ENCODE measurements at places on chromosomes 16 and 17.
A peak's percentile ranks its signal among the peaks of the same experiment; 100 is the strongest.

DNA sequence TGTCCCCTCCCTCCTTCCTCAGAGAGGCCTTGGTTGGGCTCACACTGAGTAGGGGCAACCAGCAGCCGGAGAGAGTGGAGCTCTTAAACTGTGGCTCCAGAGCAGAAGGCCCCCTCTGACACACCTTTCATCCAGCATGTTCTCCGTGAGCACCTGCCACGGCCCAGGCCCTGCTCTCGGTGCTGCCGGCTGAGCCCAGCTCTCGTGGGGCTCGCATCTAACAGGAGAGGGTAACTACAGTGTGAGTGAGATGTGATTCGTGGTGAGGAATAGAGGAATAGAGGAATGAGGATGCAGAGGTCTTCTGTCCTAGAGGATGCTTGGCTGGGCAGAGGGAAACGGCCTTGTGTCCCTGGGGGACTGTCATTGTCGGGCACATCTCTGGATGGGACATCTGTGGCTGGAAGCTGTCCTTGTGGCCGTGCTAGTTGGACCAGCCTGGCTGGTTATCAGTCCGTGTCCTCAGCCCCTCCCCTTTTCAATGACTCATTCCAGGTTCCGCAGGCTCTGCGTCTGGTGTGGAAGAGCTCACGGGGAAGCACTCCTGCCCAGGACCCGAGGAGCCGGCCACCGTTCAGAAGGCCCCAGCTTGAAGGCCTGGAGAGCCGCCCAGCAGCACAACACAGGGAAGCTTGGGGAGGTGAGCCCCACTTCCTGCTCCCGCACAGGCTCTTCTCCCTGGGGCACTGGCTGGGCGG, 11.9 kb upstream of the DNASE1 start:
- no peak for DNase-seq

DNA sequence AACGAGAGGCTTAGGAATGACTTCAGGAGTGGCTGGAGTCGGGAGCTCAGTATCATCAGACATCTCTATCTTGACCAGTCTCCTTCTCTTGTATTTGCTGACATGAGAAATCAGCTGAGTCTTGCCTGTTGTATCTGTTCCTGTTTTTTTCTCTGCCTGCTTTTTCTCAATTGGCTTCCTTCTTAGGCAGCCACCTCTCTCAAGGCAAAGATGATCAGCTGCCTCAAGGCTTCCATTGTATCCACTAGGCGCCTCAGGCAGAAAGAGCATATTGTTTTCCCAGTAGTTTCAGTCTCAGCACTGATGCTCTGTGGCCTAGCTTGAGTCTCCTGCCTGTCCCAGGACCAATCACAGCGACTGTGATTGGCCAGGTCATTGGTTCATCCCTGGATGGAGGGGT, 306.2 kb downstream of the CPPED1 start:
- DNase-seq = no peak

DNA sequence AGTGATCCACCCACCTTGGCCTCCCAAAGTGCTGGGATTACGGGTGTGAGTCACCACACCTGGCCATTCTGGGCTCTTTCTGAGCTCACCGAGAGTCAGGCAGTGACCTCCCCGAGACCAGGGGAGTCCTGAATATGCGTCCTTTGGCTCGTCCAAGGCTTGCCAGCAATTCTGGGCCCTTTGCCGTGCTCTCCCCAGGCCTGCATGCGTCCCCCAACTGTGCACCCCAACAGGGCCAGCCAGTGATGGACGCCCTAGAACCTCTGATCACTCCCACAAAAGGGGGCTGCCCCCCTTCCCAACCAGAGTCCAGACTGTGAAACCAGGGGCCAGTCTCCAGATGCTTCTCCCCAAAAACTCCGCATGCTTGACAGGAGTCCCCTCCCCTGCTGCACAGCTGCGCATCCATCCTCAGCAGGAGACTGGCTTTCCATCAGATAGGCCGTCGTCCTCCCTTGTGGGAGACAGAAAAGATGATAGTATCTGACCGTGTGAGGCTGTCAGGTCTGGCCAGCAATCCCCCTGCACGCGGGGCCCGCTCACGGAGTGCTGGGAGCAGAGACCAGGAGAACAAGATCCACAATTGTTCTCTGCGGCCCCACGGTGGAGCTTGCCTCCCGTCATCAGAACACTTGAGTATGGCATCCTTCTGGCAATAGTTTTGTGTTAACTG, 15.5 kb downstream of the HS3ST6 start:
- no peak for DNase-seq

DNA sequence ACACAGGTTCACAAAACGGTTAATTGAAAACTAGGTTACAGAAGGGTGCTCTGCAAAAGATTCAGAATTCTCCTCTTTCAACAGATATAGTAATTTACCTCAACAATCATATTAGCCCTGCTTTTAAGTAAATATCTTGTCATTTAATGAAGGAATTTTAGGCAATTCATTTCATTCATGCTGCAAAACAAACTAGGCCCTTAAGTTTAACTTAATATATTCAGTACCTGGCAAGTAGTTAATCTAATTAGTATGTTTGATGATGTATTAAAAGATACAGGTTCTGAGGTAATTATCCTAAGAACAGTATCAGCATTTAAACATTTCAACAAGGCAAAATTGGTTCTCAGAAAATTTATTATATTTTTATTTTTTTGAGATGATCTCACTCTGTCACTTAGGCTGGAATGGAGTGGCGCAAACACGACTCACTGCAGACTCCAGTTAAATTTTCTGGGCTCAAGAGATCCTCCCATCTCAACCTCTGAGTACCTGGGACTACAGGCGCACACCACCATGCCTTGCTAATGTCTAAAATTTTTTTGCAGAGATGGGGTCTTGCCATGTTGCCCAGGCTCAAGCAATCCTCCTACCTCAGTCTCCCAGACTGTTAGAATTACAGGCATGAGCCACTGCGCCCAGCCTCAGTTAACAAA, 44.9 kb downstream of the SMURF2 start:
- DNase-seq = no peak

DNA sequence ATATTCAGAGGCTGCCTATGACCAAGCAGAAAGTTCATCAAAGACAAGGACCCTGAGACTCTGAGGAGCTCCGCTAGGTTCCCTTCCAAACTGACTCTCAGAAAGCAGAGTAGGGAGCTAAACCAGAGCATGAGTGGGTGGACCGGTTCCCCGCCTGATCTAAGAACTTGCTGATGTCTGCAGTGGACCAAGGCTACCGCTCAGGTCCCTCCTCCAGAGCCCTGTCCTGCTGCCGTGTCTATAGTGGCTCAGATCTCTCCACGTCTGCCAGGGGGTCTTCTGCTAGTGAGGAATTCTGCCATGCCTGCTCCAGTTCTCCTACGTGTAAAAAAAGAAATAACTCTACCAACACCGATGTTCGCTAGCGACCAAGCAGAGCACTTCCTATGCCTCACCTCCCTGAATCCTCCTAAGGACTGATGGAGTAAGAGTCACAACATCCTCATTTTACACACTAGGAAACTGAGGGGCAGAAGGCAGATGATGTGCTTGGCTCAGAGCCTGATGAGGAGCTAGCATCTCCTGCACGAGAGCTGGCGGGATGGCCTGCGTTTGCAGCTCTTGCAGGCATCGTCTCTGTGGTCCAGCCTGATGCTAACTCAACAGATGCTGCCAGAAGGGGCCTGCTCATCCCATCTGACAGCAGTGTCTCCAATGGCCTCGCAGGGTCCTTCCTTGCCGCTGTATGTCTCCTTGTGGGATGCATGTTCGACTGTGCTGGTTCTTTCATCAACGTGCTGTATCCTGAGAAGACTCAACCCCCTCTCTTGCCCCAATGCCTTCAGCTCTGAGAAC, 265.5 kb downstream of the C16orf95 start:
- no peak for DNase-seq

- no peak for DNase-seq
Measured at GRCh38 chr17:6671431-6671830, 19.9 kb downstream of the C17orf100 start.

GRCh38 chr17:8985054-8985701, 19.7 kb upstream of the PIK3R5 start:
- DNase-seq = no peak

- no peak for DNase-seq
Measured at GRCh38 chr16:19840524-19841110, 44.0 kb downstream of the GPRC5B start.

GRCh38 chr17:45081047-45081703, 20.1 kb downstream of the NMT1 start:
- DNase-seq = no peak

GRCh38 chr17:43976963-43977837, 23.5 kb upstream of the PYY start:
- DNase-seq = no peak

- DNase-seq = no peak
Measured at GRCh38 chr17:56597495-56597990, 4.0 kb downstream of the NOG start.

- DNase-seq = peak; percentile 67
Measured at GRCh38 chr17:33520426-33521330, 227.6 kb upstream of the ASIC2 start.

GRCh38 chr16:27950206-27950887, 113.2 kb downstream of the GSG1L start:
- DNase-seq = no peak

DNA sequence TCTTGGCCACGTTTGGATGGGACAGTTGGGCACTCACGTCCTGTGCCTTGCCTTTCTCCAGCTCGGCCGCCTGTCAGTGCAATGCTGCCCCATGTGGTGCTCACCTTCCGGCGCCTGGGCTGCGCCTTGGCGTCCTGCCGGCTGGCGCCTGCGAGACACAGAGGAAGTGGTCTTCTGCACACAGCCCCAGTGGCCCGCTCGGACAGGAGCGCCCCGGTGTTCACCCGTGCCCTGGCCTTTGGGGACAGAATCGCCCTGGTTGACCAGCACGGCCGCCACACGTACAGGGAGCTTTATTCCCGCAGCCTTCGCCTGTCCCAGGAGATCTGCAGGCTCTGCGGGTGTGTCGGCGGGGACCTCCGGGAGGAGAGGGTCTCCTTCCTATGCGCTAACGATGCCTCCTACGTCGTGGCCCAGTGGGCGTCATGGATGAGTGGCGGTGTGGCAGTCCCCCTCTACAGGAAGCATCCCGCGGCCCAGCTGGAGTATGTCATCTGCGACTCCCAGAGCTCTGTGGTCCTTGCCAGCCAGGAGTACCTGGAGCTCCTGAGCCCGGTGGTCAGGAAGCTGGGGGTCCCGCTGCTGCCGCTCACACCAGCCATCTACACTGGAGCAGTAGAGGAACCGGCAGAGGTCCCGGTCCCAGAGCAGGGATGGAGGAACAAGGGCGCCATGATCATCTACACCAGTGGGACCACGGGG, 7.1 kb downstream of the ACSF3 start:
- no peak for DNase-seq
